GM20000 (cell line): ENCODE measurements at places on chromosomes 7 and 10.

- no peak for DNase-seq
Measured at GRCh38 chr7:78514634-78515033, 716.1 kb downstream of the PHTF2 start.

DNA sequence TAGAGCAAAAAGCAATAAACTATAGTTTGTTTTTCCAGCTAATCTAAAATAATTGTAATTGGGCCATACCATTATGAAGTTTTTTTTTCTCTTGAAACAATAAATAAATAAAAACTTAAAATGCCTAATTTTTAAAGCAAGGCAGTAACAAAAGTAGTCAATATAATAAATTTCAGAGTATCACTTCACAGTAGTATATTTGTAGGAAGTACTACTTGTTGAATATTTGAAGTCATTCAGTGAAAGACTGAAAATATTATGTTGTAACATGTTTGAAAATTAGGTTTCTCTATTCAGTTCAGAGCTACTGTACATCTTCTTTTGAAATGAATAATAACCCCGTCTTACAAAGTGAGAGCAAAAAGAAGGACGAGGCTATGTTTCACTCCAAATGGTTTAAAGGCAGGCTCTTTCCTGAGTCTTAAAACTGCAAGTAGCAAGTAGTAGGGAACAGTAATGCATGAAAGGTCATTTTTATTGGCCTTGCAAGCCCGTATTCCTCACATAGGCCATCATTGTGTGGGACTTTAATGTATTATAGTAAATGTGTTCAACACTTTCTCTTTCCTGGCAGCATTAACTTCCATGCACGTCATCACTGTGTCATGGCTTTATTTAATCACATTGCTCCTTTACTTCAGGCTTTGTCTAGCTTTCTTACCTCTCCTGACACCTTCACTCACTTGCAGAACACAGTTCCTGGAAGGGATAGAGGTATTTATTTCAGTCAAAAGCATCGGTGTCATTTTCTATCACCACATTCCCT is 141.4 kb downstream of the VTI1A start:
- no peak for DNase-seq

DNA sequence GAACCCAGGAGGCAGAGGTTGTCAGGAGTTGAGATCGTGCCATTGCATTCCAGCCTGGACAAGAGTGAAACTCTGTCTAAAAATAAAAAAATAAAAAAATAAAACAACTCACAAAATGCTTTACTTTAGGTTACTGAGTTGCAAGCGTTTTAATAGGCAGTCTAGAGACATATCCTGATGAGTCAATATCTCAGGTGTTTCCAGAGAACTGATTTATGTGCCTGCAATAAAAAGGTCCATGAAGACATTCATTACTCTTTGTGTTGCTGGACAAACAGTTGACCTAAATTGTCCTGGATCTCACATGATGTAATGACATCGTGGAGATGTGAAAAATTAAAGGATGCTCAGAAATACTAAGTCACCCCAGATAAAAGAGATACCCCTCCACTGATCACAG is 31.5 kb downstream of the CDNF start:
- DNase-seq: no peak

- DNase-seq: peak; percentile 58
Measured at GRCh38 chr10:133127291-133128125, 32.5 kb upstream of the KNDC1 start.

DNA sequence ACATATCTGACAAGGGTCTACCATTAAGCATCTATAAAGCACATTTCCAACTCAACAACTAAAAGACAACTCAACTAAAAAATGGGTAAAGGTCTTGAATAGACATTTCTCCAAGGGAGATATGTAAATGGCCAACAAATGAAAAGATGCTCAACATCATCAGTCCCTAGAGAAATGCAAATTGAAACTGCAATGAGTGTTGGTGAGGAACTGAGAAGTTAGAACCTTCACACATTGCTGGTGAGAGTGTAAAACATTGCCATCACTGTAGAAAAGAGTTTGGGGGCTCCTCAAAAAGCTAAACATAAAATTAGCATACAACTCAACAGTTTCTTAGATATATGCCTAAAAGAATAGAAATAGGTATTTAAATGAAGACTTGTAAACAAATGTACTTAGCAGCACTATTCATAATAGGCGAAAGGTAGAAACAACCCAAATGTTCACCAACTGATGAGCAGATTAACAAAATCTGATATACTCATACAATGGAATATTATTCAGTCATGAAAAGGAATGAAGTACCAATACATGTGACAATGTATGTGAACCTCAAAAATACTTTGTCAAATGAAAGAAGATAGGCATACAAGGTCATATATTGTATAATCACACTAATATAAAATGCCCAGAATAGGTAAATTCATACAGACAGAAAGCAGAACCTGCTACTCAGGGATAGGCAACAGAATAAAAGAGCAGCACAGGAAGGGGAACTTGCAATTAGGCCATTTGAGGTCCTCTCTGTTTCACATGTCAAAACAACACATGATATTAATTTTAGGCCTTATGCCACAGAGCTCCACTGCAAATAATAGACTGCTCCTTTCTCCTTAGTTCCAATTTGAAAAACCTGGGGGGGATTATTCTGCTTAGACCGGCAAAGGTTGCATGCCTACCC is 10.6 kb upstream of the LRRC72 start:
- DNase-seq: no peak

DNA sequence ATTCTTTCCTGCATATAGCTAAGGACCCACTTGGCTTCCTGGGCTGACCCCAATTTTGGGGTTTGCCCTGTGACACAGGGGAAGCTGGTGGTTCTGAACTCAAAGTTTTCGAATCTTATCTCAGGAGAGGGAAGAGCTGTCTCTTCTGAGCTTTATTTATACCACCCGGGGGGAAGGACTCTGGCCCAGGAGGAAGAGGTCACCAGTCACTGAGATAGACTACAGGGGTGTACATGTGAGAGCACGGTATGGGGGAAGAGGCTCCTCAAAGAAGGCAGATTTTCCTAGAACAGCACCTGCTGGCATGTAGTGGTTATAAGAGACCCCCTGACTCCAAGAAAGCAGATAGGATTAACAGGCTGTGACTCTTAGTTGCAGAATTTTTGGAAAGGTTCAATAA is 101.8 kb upstream of the ELMO1 start:
- no peak for DNase-seq

GRCh38 chr7:112020800-112021199 is 185.4 kb downstream of the DOCK4 start:
- no peak for DNase-seq

- no peak for DNase-seq
Measured at GRCh38 chr10:95304463-95304862, 13.7 kb upstream of the PDLIM1 start.

DNA sequence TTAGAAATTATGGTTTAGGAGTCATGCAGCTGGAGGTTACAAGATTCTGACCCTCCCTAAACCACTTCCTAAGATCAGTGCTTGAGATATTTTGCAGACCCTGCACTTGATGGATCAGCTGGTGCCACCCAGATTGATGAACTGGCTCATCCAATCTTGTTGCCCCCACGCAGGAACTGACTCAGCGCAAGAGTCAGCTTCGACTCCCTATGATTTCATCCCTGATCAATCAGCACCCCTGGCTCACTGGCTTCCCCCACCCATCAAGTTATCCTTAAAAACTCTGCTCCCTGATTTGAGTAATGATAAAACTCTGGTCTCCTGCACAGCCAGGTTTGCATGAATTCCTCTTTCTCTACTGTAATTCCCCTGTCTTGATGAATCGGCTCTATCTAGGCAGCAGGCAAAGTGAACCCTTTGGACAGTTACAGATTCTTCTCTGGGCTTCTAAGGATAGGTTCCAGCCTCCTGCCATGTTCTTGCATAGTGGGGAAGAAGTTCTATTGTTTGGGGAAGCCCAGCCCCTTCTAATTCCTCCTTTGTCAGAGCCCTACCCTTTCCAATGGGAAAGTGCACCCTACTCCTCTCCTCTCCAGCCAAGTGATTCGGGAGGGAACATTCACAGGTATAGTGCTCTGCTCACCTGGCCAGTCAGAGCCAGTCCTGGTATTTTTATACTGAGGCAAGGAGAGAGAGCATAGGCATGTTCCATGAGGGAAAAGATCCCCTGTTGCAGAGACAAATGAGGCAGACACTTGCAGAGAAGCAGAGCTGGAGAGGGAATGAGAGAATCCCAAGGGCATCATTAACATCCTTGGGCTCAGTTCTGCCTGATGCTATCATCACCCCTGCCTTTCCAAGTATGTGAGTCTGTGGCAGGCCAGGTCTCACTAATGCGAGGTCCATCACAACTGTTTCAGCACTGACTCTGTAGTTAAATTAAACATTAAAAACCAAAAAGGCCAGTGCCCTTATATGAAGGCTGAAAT is 224.4 kb upstream of the GALNT17 start:
- DNase-seq: no peak

GRCh38 chr7:74032191-74032490 is 4.2 kb downstream of the ELN start:
- no peak for DNase-seq

GRCh38 chr7:98112077-98112476 is 5.4 kb downstream of the LMTK2 start:
- no peak for DNase-seq

GRCh38 chr7:44320794-44321371 is 4.5 kb downstream of the CAMK2B start:
- DNase-seq: no peak

GRCh38 chr7:15685358-15686294 is 857 bp downstream of the MEOX2 start:
- no peak for DNase-seq

DNA sequence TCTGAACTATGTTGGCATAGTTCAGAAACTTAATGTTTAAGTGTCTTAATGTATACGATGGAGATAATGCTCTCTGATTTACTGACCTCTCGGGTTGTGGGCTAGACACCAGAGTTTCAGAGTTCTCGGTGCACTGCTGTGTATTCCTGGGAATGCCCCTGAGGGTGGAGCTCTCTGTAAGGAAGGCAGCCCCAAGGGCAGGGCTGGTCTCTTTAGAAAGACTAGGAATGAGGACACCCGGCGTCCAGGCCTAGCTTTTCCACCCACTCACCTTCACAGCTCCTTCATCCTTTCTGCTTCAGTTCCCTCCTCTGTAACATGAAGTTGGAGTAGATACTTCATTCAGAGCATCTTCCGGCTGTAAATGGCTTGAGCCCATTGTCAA is 536.6 kb upstream of the GALNT17 start:
- DNase-seq: no peak

GRCh38 chr7:15086131-15086611 is 183.6 kb upstream of the DGKB start:
- DNase-seq: no peak

DNA sequence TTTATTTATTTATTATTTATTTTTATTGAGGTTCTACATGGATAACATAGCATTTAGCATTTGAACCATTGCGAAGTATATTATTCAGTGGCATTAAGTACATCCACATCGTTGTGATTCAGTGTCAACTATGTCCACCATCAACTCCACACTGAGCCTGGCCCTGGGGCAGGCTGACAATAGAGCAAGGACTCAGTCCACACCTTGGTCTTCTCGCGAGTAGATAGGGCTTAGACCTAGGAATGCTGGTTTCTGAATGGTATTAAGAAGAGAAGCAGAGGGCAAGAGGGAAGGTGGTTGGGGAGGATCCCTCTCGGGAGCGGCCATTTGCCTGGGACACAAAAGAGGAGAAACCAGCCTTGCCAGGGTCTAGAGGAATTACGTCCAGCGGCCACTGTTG is 599.2 kb upstream of the MGMT start:
- DNase-seq: no peak

GRCh38 chr10:119865699-119866240 is 6.9 kb downstream of the MCMBP start:
- no peak for DNase-seq

- DNase-seq: no peak
Measured at GRCh38 chr10:100888957-100889356, 23.8 kb upstream of the SLF2 start.

DNA sequence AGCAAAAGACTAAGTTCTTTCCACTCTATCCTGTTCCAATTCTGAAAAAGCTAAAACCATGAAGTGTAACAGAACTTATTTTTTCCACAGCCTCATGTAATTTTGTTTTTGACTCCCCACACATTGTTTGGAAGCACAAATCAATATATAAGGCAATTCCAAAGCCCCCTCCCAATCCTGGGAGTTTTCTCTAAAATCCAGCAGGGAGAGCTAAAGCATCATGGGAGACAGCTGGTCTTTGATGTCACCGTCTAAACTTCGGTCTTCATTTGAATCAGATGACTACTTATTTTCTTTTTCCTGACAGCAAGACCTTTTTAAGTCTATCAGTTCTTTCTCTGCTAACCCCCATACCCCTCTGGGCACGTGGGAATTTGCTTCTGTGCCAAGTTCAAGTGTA is 33.3 kb upstream of the PON1 start:
- DNase-seq: no peak

DNA sequence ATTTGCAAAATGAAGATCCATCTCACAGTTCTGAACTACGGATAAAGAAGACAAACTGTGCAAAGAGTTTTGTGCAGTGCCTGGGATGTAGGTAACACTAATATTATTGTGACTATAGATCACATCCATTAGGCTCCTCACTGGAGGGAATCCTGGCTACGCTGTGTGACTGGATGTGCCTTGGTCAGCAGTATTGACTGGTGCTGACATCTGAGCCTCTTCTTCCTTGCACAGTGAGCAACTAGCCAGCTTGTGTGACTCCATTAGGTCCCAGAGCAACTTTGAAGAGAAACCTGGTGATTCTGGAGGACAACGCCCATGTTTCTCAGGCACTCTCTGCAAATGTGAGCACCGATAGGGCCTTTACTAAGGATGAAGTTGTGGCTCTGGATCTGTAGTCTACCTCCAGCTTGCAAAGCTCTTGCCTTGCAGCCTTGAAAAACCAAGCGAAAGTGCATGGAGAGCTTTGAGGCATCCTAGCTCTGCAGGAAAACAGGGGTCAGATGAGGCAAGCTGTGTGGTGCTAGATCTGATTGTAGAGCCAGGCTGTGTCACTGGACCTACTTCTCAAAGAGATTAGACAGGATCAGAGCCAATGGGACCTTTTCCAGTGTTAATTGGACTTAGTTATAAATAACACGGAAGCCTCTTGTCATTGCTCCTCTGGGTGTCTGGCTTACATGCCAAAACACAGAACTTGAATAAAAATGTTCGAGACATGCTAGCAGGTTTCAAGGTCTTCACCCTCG is 303.6 kb upstream of the LYZL1 start:
- no peak for DNase-seq

DNA sequence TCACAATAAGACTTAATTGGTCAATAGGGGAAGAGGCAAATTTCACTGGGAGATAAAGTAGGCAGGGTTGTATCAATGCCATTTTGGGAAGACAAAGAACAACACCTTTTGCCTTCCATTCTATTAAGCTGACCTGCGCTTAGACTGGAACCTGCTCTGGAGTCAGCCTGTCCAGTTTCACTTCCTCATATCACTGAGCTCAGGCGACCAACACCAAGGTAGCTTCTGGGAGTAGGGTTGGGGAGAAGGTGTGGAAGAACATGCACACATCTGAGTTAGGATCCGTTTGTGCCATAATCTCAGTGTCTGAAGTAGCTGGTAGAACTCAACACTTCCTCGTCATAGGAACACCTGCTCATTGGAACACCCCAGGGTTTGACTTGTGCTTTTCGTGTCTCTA is 527.4 kb upstream of the IGFBP3 start:
- no peak for DNase-seq
